ENCODE measurements at places on chromosomes 3 and 15.

- no peak for DNase-seq
These were observed 5.6 kb upstream of the ABTB1 start for GRCh38 chr3:127667119-127667681.

- DNase-seq, result no peak
These were observed 53.8 kb downstream of the HMG20A start for GRCh38 chr15:77474310-77474988.

DNA sequence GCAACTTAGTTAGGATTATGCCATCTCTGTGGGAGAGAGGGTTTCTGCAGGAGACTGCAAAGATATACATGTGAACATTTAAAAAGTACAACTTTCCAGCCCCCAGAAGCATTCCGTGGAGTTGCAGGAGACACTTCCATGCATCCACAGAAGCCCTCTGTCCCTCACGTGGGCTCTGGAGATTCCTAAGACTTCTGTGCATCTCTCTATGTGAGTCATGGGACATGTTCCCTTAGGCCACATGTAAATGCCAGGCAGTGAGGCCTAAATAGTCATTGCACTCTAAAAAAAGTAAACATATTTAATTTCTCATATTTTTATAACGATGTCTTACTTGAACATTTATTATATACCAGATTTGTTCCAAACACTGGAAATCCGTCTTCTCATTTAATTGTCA is 126.5 kb upstream of the ROPN1 start:
- DNase-seq, result no peak

- peak; percentile 48 for DNase-seq
These were observed 202.8 kb downstream of the SV2B start for GRCh38 chr15:91302588-91303439.

- DNase-seq, result no peak
These were observed 6.1 kb downstream of the ZBTB47 start for GRCh38 chr3:42659451-42660130.

DNA sequence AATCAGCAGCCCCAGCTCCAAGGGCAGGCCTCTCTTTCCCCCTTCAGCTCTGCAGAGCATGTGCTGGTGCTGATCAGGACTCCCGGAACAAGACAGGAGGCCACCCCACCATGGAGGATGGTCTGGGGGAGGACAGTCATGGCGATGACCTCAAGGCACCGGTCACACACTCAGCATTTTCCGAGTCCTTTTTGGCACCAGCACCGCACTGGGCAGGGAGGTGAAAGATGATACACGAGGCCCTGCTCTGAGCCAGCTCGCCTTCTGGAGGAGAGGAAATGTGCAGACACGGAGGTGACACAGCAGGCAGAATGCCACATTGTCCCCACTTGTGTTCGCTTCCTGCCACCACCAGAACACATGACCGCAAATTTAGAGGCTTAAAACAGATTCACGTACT is 61.8 kb upstream of the SEC61A1 start:
- DNase-seq, result no peak

GRCh38 chr3:80285388-80285787 is 517.6 kb upstream of the ROBO1 start:
- DNase-seq, result no peak

GRCh38 chr3:86954226-86954625 is 36.7 kb downstream of the VGLL3 start:
- DNase-seq, result no peak

DNA sequence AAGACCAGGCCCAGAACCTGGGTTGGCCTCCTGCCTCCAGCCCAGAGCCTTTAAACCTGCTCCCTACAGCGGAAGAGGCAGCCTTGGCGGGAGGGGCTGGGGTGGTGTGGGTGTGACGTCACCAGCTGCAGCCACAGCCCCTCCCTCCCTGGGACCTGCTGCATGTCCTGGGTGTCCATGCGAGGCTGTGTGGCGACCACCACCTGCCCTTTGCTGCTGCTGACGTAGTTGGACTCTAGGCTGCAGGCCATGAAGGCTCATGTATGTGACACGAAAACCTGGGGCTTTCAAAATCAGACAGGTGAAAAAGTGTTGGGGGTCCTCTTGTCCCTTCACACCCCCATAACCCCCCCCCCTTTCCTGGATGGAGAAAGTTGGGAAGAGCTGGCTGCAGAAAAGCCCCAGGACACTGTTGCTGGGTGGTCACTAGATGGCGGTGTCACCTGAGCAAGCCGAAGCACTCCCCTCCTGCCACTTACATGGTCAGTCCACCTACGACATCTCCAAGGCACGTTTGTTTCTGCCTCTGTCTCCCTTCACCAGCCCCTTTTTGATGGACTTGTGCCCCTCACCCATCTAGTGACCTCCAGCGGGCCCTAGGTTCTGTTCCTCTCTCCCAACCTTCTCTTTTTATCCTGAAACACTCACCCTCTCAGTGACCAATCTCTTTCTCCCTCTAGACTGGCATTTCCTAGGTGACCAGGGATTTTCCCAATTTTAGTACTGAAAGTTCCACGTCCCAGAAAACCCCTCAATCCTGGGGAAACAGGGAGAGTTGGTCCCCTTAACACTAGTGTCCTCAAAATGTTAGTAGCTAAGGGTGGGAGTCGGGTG is 35.2 kb downstream of the SLC6A20 start:
- DNase-seq, result peak; percentile 63

DNA sequence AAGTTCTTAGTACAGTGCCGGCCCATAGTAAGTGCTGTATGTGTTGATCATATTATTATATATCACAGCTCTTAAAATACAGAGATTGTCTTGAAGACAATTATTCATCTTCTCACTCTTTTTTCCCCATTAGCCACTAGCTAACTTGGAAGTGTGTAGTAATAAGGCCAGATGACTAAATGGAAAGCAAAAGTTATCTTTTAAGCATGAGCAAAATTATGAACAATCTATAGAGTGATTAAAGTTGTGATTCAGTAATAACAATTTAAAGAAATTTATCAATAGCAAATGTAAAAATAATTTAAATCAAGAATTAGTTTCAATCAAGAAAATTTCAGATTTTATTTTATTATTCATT is 630.9 kb upstream of the TBL1XR1 start:
- no peak for DNase-seq

GRCh38 chr3:4551051-4551711 is 58.0 kb downstream of the ITPR1 start:
- no peak for DNase-seq

GRCh38 chr3:124887177-124887931 is at the start of gene ITGB5:
TSS of gene ITGB5 (minus strand) at chr3:124887365. CDS start at chr3:124887000, 365 bp downstream.
- peak; percentile 44 for DNase-seq

DNA sequence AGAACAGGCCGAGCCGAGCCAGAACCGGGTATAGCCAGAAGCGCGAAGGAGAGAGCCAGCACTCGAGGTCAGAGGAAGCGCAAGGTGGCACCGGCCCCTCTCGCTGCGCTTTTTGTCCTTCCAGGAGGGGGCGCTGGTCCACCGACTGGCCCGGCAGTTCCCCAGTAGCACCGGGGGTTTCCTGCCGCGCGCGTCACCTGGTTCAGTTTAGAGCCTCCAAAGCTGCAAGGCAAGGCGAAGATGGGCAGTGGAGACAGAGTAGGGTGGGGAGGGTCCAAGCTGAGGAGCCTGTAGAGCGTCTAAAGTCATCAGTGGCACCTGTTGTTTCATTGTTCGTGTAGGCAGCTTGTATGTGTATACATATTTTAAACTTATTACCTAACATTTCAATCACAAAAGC is 7.6 kb upstream of the NR2E3 start:
- DNase-seq, result no peak

DNA sequence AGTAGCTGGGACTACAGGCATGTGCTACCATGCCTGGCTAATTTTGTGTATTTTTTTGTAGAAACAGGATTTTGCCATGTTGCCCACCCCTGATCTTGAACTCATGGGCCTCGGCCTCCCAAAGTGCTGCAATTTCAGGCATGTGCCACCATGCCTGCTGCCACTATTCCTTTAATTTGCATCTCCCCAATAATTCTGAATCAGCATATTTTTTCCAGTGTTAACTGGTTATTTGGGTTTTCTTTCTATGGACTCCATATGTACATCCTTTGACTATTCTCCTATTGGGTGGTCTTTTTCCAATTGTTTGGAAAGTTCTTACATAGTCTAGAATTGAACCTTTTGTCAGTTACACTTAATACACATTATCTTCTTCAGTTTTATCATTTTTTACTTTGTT is 28.1 kb downstream of the HLTF start:
- DNase-seq, result no peak

DNA sequence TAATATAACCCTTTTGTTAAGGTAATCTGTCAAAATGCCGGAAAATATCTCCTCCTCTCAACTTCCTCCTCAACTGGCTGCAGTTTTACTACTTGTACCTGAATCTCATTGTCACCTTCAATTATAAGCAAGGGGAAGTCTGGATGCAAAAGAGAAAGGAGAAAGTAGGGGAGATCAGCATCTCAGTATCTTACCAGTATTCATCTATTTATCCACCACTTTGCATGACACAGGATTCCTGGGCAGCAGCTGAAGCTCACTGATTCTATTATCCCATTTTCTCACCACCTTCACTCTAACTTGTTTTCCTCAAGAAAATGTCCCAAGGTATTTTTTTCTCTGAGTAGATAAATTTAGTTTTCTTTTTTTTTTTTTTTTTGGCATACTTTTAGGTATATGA is 440.5 kb upstream of the CBLB start:
- no peak for DNase-seq

GRCh38 chr15:29677871-29678461 is 144.3 kb downstream of the TJP1 start:
- DNase-seq, result no peak

- DNase-seq, result no peak
These were observed 70.5 kb upstream of the KLHL25 start for GRCh38 chr15:85865070-85865684.

DNA sequence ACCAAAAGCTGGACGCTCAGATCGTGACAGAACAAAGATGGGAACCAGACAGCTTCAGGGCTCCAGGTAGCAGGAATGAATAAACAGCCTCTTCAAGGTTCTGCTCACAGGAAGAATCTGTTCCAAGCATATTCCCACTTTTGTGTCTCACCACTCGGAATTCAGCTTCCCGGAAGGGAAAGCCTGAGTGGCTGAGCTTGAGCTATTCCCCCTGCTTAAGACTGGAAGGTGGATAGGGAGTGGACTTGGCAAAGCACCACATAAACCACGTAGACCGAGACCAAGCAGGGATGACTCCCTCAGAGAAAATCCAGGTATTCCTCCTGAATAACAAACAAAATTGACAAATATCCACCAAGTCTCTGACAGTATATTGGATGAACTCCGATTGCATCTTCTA is 180.2 kb upstream of the NR2F2 start:
- DNase-seq, result no peak

GRCh38 chr3:112546216-112546759 is 15.5 kb downstream of the ATG3 start:
- no peak for DNase-seq

DNA sequence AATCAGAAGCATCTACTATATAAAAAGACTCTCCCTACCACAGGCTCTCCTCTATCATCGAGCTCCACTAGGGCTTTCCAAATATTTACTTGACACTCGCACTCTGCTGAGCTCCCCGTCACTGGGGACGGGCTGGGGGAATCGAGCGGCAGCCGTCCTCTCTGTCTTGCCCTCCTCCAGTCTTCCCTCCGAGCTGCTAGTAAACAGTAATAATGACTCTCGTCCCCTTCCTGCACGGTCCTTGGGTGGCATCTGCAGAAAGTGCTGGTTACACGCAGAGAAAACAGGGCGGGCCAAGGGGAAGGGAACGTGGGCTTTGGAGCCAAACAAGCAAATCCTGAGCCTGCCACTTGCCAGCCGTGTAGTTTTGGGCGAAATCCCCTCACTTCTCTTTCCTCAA is 96.6 kb downstream of the LRIG1 start:
- no peak for DNase-seq

DNA sequence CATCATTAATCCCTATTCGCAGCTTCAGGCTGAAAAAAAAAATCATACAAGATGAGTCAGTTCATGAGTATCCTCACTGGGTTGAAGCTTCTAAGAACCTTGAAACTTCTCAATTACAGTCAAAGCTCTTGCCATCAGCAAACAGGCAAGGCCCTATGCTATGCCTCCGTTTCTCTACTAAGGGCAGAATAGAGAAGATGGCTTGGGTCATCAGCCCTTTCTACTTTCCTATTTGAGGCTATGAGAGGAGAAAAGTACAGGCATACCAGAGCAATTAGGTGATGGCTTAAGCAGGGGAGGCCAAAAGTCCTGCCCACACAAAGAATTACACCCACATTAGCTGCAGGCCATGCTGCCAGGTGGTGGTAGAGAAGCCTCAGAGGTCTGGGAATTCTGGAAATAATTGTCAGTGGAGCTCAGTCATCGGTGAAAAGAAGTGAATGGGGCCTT is 89.0 kb downstream of the MRPL46 start:
- DNase-seq, result no peak

- DNase-seq, result no peak
These were observed 5.2 kb upstream of the GPR176 start for GRCh38 chr15:39925112-39925842.

- DNase-seq, result no peak
These were observed 93.4 kb upstream of the CHD2 start for GRCh38 chr15:92806763-92807162.

- DNase-seq, result no peak
These were observed 2.6 kb downstream of the MORF4L1 start for GRCh38 chr15:78875107-78875914.

- no peak for DNase-seq
These were observed 90.9 kb upstream of the PLXND1 start for GRCh38 chr3:129697229-129697969.

GRCh38 chr3:52213005-52213404 is 12.4 kb downstream of the TLR9 start:
- no peak for DNase-seq

DNA sequence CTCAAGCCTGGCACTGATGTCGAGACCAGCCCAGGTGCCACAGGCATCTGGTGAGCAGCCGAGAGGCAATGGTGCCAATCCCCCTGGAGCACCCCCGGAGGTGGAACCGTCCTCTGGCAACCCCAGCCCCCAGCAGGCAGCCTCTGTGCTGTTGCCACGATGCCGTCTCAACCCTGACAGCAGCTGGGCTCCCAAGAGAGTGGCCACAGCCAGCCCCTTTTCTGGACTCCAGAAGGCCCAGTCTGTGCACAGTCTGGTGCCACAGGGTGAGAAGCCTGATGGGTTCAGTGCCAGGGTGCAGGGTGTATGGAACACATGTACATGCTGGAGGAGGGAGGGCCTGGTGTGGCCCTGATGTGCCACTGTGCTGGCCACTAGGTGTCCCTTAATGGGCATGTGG is 4.9 kb upstream of the JMJD7 start:
- no peak for DNase-seq

DNA sequence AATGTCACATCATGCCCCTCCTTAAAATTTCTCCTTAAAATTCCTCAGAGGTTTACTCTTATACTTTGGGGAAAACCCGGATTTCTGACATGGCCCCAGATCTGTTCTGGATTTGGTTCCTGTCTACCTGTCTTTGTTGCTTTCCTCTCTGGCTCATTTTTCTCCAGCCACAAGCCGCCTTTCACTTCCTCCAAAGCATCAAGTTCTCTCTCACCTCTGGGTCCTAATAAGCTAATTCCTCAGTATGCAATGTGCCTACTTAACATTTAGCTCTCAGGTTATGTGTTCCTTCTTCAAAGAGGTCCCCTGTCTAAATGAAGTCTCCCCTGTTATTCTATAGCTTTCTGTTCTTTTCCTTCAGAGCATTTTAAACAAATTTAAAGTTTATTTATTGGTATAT is 16.1 kb downstream of the HMG20A start:
- DNase-seq, result peak; percentile 25

- no peak for DNase-seq
These were observed 147.1 kb upstream of the GBE1 start for GRCh38 chr3:81908561-81908960.

GRCh38 chr3:71438071-71438685 is 145.3 kb downstream of the FOXP1 start:
- DNase-seq, result no peak

GRCh38 chr3:103319912-103320311 is 885.1 kb downstream of the ZPLD1 start:
- DNase-seq, result no peak

GRCh38 chr3:171289291-171289690 is 170.9 kb downstream of the TNIK start:
- no peak for DNase-seq

All from B cell (primary cell).